ENCODE measurements at places on chromosomes 16 and 17.
A peak's percentile ranks its signal among the peaks of the same experiment; 100 is the strongest.

GRCh38 chr17:57782062-57782490, 37.0 kb upstream of the CCDC182 start:
- DNase-seq: no peak

DNA sequence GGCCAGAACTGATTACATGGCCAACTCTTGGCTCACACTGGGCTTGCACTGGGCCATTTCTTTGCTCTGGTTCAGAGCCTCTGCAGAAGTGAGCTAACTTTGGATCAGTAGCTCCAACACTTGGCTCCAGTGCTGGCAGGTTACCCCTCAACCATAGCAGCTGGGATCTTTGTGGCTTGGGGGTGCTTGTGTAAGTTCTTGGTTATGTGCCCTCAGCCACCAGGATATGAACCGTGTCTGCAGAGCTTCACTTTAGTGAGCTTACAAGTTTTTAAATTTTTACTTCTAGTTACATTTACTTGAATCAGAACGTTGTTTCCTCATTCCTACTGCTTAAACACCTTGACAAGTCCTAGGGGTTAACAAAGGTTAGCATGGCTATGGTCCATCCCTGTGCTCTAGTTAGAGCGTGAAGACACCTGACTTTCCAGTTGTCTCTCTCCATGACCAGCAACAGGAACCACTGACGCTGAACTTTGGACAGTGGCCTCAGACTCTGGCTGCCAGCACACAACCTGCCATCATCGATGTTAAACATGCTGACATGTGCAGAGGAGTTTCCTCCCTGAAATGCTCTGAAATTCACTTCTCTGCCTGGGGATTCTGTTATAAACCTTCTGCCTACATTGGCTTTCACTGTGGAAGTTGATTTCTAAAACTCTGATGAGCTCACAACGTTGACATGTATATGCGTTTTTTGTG, 4.1 kb downstream of the PDF start:
- DNase-seq: no peak

GRCh38 chr16:57537581-57538234, 1.3 kb upstream of the CCDC102A start:
- no peak for DNase-seq

GRCh38 chr16:84279881-84280280, 14.8 kb upstream of the WFDC1 start:
- no peak for DNase-seq

DNA sequence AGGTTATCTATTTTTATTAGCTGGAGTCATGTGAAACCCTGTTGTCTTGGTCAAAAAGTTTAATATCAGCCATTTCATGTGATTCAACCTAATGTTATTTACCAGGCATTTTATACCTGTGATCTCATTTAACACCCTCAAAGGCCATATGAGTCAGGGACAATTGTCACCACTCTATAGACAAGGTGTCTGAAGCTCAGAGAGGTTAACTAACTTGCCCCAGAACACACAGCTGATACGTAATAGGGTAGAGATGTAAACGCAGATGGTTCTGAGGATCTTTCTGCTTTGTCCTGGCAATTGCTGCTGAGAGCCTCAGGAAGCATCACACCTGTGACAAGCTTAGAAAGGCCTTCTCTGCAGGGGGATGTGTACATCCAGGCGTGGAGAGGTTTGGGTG, 4.9 kb downstream of the CD300A start:
- DNase-seq: no peak

GRCh38 chr17:50511058-50511457, 2.8 kb downstream of the MYCBPAP start:
- no peak for DNase-seq

GRCh38 chr16:55192734-55193133, 131.3 kb upstream of the IRX6 start:
- no peak for DNase-seq

- DNase-seq: no peak
Observed at GRCh38 chr17:37761059-37761458, 16.2 kb upstream of the HNF1B start.

GRCh38 chr17:8823279-8823678, 24.1 kb upstream of the MFSD6L start:
- DNase-seq: no peak

GRCh38 chr17:71519285-71519684, 601.5 kb upstream of the SOX9 start:
- DNase-seq: no peak

DNA sequence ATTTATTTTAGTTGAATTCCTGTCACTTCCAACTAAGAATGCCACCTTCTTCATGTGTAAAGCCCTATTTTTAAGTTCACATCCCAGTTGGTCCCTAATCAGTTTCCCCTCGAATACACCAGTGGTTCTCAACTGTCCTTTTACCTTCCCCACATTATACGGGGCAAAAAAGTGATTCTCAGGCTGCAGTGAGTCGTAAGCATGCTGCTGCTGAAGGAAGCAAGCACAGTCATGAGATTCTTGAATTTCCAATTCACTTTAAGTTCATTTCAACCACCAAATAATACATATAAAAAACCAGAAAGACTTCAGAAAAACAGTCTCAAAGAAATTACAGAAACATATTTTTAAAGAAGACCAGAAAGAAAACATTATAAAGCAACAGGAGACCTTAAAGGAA, 47.9 kb downstream of the UBE2G1 start:
- DNase-seq: no peak

DNA sequence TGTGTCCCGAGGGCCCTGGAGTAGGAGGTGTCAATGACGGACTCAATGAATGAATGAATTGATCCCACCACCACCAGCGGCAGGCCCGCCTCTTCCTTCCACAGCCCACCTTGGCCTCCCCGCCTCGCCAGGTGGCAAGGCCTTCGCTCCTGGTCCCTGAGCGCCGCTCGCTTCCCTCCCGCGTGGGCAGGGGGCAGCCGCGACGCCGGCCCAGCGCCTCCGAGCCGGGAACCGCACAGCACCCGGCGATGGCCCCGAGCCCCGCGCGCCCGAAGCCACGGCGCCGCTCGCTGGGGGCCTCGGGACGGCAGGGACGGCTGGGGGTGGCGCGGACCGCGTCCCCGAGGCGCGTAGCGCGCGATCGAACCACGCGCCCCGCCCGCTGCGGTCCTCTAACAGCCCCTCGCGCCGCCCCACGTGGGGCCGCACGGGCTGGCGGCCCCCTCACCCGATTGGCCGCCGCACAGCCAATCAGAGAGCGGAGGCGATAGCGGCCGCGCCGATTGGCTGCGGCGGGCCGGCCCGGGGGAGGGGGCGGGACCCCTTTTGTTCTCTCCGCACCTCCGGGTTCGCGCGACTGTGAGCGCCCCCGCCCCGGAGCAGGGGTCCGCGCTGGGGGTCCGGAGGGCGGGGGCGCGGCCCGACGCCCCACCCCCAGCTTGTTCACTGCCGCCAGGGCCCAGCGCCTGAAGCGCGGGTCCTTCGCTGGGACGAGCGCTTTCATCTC, 31.4 kb downstream of the ACTG1 start:
- DNase-seq: peak; percentile 98

- no peak for DNase-seq
Observed at GRCh38 chr16:3137267-3137666, 2.4 kb downstream of the ZNF213 start.

DNA sequence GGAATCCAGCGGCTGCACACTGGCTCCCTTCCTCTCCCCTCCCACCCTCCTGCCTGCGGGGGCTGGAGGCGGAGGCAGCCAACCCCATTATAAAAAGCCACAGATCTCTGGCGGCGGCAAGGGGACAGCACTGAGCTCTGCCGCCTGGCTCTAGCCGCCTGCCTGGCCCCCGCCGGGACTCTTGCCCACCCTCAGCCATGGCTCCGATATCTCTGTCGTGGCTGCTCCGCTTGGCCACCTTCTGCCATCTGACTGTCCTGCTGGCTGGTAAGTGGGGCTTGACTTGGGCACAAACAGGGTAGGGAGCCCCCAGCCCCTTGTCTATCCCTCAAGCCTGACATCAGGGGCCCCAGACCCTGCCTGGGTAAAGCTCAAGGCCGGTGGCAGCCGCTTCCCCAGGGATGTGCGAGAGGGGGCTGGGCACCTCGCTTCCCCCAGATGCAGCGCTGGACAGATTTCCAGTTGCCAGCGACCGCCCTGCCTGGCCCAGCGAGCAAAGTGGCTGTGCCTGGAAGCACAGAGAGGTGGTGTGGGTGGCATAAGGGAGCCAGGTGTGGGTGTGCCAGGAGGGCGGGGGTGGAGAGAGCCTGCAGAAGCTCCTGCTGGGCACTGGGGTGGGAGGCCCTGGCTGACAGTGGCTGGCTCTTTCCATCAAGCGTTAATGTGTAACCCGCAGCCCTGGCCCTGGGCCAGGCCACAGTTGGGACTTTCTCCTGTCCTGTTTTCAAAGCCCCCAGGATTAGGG, at the start of gene CX3CL1:
TSS of gene CX3CL1 (plus strand) at position 119 of the 745 bp plus-strand sequence. CDS start at position 198, 79 bp downstream.
- peak; percentile 37 for DNase-seq

DNA sequence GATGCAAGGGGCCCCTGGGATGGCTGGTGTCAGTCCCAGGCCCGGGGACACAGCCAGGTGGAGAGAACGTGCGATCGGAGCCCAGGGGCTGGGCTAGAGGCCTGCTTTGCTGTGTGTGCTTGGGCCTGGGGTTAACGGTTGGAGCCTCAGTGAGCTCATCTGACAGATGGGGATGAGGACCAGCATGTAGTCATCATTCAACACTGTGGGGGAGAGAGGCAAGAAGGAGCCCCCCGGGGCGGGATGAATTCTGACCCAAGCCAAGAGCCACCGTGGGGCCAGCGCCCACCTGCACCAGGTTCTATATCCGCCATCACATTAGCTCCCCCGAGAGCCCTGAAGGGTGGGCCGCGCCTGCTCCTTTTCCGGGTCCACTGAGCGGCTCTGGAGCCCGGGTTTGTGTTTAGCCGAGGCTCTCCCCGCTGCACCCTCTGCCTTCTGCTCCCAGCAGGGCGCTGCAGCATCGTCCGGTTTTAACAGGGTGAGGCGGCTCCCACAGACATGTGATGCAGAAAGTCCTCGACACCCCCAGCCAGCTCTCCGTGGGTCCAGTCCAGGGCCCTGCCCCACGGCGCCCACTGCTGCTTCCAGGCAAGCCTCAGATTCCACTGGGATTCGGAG, 365.7 kb downstream of the SEC14L1 start:
- DNase-seq: no peak

DNA sequence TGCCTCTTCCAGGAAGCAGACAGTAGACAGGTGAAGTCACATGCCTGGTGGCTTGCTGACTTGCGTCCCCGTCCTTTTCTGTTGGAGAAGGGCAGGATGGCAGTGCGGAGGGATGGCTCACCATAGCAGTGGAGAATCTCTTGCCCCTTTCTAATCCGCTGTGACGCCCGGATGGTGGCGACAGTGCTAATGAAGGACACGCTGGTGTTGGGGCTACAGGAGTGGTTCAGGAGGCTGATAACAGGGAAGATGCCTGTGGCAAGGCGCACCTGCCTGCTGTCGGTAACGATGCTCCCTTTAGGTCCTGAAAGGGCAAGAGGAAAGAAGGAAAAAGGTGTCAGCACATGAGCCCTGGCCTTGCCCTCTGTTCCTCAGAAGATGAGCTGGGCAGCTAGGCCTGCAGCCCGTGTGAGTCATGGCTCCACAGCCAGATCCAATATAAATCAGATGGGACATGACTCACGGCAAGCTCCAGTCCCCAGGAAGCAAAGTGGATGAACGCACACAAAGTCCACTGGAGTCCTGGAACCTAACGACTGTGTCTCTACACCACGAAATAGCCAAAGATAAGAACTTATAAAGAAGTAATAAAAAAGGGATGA, 25.5 kb downstream of the SERPINF1 start:
- no peak for DNase-seq

GRCh38 chr16:56420613-56421012, 4.7 kb downstream of the AMFR start:
- DNase-seq: no peak

GRCh38 chr17:20133517-20133916, 124.4 kb downstream of the SPECC1 start:
- DNase-seq: no peak

- no peak for DNase-seq
Observed at GRCh38 chr16:10824111-10824893, 5.7 kb upstream of the TVP23A start.

DNA sequence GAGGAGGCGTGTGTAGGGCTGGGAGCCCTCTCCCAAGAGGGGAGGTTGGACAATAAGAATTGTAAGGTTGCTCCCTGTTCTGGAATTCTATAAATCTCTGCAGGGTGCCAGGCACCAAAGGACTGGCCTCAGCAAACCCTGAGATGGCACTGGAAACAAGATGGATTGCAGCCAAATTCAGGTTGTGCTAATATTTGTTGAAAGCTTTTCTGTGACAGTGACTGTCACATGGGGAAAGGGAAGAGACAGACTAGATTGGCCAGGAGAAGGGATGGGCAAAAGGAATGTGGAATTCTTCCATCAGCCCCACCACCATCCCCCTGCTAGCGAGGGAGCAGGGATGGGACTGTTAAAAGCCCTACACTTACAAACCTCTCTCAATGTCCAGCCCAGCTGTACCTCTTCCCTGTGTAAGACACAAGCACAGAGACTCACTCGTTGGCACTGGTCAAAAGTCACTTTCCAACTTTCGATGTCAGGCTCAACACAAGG, 62.4 kb downstream of the SOX9 start:
- DNase-seq: no peak

DNA sequence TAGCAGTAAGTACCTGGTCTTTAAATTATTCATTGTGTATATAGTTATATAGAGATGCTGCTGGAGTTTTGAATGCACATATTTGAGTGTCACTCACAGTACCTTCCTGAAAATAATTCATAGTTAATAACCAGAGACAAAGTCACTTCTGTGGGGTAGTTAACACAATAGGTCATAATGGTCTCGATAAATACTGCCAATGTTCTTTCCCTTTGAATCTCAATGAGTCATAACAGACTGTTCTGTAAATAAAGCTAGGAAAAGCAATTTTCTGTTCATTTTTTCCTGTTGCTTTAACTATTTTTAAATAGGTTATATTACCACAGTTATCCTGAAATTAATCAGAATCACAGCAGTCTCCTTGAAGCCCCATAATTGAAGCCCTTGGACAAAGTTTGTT, 87.2 kb downstream of the MAP2K4 start:
- no peak for DNase-seq

- no peak for DNase-seq
Observed at GRCh38 chr16:31464348-31464769, 5.1 kb downstream of the ARMC5 start.

- DNase-seq: no peak
Observed at GRCh38 chr16:85057948-85058347, 30.4 kb downstream of the KIAA0513 start.

DNA sequence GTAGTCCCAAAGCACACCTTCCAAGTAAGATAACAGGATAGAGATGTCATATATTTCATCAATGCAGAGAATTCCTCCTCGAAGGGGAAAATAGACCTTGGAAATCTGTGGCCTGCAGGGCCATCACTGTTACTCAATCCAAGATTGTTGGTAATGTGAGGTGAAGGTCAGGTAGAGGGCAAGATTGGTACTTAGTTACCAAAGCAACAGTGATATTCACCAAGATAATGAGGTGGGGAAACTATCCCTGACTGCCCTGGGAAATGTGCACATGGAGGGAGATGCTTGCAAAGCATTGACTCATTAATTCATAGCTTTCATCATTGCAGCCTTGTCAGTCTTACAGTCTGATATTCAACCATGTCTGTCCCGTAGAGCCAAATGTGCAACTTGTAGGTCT, 234.1 kb upstream of the MON1B start:
- no peak for DNase-seq

- DNase-seq: no peak
Observed at GRCh38 chr16:83676086-83676485, 131.7 kb upstream of the HSBP1 start.

- peak; percentile 14 for DNase-seq
Observed at GRCh38 chr16:78437352-78437968, 338.0 kb downstream of the WWOX start.
